ENCODE measurements at places on chromosomes 2 and 18.

DNA sequence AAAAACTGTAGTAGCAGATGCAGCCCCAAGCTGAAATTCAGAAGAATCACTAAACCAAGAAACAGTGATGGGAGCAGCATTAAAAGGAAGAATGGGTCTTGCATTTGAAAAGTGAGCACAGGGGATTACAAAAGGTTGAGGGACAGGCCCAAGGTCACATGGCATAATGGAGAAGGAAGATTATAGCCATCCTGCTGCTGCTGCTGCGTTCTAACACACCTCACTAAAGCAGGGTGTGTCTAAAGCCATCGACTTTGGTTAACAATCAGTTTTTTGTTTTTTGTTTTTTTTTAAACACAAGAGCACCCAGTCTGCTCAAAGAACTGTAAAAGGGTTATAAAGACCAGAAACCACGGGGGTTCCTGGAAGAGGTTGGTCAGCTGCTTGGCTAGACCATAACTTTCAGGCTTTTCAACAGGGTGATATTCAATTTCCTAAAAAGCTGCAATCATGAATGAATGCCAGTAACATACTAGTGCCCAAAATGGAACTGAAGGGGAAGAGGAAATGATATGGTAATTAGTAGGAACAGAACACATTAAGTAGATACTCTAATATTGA, 102.6 kb downstream of the MYO5B start:
- no peak for DNase-seq

GRCh38 chr2:1685078-1685956, 59.0 kb downstream of the PXDN start:
- DNase-seq: no peak

DNA sequence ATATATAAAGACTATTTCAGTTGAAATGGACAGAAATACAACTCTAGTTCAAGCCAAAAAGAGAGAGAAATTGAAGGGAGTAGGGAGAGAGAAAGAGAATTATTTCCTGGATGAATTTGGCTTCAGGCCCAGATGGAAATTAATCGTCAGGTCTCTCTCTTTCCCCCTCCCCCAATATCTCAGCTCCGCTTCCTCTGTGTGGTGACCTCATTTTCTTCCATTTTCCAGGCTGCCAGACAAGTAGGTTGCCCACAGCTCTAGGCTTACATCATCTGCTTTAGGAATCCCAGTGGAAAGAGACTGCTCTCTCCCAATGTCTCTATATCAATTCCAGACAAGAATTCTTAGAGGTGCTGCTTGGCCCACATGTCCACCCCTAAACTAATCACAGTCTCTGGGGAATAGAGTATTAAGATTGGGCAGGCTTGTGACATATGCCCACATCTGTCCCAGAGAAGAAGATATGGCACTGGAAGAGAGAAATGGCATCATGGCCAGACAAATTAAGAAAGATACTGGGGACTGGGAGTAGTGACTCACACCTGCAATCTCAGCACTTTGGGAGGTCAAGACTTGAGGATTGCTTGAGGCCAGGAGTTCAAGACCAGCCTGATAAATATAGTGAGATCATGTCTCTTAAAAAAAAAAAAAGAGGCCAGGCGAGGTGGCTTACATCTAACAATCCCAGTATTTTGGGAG, 37.2 kb upstream of the CFAP36 start:
- no peak for DNase-seq

- no peak for DNase-seq
Observed at GRCh38 chr18:70374154-70374553, 85.3 kb downstream of the SOCS6 start.

DNA sequence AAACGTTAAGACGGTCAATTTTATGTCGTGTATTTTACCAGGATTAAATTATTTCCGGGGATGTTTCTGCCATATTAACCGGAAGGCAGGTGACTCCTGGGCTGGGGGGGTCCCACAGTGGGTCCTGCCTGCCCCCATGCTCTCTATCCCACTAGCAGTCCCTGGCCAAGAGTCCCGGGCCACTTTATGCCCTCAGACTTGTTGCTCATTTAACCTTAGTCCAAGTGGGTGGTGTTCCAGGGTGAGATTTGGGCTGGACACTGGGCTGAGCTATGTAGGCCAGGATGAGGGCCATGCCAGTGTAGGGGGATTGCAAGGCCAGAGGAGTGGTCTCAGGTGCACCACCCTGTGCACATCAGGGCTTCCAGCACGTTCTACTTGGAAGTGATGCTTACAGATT, 24.1 kb downstream of the TWIST2 start:
- no peak for DNase-seq

GRCh38 chr2:168913495-168913894, 12.4 kb downstream of the G6PC2 start:
- DNase-seq: no peak

DNA sequence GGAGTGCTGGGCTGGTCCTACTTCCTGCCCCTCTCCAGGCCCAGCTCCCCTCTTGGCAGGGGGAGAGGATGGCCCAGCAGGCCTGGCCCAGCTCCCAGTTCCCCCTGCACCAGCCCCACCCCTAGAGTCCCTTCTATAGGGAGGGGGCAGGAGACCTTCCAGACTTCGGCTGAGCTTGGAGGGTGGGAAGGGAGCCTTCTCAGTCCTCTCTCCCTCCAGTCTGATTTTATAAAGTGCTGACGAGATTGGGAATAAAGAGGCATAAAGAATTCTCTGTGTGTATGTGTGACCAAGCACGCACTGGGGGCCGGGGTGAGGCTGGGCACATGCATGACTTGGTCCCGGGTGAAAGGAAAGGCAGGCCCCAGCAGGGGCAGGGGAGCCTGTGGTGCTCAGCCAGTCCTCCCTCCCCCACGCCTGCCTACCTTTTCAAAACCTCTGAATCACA, 5.1 kb downstream of the CHPF start:
- DNase-seq: no peak

DNA sequence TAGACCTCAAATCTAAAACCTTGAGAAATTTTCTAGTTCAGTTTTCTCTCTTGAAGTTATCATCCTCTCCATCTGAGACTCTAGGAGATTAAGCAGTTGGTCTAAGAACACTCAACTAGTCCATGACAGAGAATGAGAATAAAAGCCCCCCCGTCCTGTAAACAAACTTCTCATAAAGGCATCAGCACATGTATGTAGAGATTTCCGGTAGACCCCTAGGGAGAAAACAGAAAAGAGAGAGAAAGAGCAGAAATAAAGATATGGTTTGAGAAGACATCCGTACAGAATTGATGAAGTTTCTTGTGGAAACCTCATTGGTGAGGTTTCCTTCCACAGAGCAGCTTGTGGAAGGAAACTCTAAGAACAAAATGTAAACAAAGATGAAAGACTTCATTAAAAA, 3.2 kb upstream of the GPR155 start:
- no peak for DNase-seq

GRCh38 chr18:49763590-49763989, 49.7 kb downstream of the ACAA2 start:
- no peak for DNase-seq

DNA sequence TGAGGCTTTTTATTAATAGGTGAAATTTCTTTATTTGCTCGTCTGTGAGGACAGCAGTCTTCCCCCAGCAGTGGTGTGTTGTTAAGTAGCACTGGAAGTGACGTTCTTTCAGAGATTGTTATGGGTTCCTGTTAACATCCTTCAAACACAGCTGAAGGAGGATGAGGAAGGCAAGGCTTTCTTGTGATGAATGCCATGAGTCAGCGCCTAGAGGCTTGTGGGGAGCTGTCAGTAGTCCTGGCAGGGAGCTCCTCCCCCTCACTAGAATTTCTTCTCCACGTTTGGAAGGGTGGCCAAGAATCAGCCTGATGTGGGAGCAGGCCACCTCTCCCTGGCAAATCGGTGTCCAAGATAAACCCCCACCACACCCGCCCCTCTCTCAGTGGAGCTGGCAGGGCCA, 113.2 kb downstream of the ARHGEF4 start:
- DNase-seq: no peak

DNA sequence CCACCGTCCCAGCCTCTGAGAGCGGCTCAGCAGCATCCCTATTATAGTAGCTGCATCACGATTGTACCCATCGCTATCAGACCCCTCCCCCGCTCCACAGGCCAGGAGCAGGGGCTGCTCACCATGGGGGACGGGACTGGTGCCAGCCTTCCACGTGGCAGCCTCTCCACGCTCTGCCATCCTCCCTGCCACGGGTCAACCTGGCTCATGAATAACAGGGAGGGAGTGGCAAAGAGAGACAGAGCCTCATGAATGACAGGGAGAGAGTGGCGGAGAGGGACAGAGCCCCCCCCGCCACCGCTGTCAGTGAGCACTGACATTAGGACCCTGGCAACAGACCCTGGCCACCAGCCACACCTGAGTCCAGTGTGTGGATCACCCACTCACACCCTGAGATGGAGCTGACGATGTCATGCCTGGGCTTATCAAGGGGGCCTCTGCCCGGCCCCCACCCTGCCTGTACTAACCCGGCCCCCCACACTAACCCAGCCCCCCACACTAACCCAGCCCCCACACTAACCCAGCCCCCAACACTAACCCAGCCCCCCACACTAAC, 16.9 kb downstream of the CROCC2 start:
- no peak for DNase-seq

DNA sequence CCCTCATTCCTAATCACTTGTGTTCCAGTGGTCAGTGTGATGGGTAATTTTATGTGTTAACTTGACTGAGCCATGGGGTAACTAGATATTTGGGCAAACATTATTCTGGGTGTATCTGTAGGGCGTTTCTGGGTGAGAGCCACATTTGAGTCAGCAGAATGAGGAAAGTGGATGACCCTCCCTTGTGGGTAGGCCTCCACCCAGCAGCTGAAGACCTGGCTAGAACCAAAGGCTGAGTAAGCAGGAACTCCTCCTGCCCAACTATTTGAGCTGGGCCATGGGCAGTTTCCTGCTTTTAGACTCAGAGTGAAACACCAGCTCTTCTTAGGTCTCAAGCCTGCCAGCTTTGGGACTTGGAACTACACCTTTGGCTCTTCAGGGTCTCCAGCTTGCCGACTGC, 141.8 kb downstream of the ACKR3 start:
- no peak for DNase-seq

GRCh38 chr2:56666777-56667176, 483.0 kb downstream of the CCDC85A start:
- DNase-seq: no peak

DNA sequence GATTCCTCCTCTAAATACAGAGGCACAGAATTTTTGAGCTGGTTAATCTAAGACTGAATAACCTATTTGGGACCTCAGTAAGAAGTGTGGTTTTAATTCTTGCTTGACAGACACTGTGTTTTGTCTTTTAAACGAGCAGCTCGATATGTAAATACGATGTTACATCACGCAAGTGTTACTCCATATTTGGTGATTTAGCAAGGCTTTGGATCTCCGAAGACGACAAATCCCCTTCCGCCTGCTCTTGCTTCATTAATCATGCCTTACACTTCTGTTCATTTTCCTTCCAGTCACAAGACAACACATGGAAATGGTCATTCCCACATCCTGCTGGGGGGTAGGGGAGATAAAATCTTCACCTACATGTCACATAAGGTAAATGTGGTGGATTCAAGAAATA, 9.4 kb downstream of the BCL11A start:
- DNase-seq: no peak

GRCh38 chr2:17199741-17200140, 318.5 kb downstream of the RAD51AP2 start:
- no peak for DNase-seq

DNA sequence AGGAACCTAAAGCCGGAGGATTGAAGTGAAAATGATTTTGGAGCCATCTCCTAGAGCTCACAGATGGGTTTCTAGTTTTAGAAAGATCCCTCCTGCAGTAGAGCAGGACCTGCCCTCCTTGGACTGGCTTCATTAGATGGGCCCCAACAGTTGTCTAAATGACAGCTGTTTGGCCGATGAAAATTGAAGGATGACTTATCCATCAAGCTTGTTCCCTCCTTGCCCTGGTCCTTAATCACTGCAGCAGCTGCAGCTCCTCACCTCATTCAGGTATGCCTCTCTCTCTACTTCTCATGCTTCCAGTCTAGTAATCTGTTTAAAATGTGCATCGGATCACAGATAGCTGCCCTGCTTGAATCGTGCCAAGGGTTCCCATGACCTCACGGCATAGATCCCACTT, 677.6 kb downstream of the BCL11A start:
- no peak for DNase-seq

- DNase-seq: no peak
Observed at GRCh38 chr2:60252581-60253150, 300.8 kb downstream of the BCL11A start.

- DNase-seq: no peak
Observed at GRCh38 chr2:239903803-239904202, 121.3 kb downstream of the NDUFA10 start.

DNA sequence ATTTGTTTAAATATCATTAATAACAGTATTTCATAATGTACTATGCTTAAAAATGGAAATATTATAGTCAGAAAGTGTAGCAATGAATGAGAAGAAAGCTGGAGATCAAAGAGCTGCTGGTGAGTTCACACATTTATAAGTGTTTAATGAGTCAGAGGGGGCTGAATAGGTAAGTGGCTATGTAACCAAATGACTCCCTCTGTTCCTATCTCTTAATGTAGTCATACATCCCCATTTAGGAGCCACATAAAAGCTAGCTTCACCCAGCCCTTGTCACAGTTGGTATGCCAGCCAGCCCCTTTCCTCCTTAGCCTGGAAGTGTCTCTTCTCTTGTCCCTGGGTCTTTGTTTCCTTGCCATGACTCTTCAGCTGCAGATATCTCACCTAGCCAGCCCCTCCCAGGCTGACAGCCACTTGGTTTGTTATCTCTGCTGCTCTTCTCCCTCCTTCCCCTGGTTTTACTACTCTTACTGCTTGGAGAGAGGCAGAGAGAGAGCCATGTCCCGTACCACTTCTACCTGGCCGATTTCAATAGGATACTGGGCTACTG, 438.6 kb upstream of the HNMT start:
- DNase-seq: no peak

DNA sequence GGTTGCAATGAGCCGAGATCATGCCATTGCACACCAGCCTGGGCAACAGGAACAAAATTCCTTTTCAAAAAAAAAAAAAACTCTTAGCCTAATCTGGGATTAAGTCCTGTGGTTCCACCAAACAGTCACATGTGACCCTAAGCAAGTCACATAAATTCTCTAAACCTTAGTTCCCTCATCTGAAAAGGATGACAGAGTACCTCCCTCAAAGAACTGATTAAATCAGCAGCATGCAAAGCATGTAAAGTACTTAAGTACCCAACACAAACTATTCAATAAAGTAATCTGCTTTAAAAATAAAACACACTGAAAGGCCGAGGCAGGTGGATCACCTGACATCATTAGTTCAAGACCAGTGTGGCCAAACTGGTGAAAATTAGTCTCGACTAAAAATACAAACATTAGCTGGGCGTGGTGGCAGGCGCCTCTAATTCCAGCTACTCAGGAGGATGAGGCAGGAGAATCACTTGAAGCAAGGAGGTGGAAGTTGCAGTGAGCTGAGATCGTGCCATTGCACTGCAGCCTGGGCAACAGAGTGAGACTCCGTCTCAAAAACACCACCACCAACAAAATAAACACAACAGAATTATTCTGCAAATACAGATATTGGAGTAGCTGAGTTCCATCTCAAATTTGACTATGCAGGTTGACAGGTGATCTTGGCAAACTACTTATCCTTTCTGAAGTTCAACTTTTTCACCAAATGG, 7.0 kb downstream of the USP34 start:
- DNase-seq: no peak

- no peak for DNase-seq
Observed at GRCh38 chr18:6943143-6943542, 174.5 kb downstream of the LAMA1 start.

- DNase-seq: no peak
Observed at GRCh38 chr2:100207411-100207885, 65.1 kb upstream of the AFF3 start.
